ENCODE measurements at places on chromosomes 2 and 18. TPM values are rescaled to one million over a fixed set of nuclear protein-coding genes. Genes with fewer than 3 reads are reported as not detected.

HOXD1 gene
- total RNA-seq: not detected

RGPD3 gene
- 0.22 TPM for total RNA-seq

DPP4 gene
- total RNA-seq: 2.8 TPM

GAL3ST2 gene
- total RNA-seq: 0.37 TPM

ALLC gene
- not detected for total RNA-seq

GRCh38 chr2:231672617-231673347 is 35.5 kb upstream of the PTMA start:
- DNase-seq: peak; percentile 94

- no peak for DNase-seq
Observed at GRCh38 chr2:12762976-12763375, 46.2 kb downstream of the TRIB2 start.

DNA sequence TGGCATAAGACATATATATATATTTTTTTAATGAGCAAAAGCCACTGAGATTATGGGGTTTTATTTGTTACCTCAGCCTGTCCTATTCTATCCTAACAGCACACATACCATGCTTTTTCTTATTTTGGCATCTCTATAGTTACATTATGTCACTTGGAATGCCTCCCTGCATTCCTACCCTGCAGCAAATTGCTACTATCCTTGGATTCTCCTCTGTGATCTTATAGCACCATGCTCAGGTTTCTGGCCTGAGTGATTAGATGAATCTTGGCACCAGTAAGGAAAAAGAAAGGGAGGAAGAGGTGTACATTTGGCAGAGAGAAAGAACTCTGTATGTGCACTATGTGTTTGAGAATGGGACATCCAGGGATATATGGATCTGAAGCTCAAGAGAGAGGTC is 86.3 kb upstream of the PELI1 start:
- DNase-seq: no peak

- DNase-seq: no peak
Observed at GRCh38 chr2:23213196-23213595, 171.8 kb upstream of the KLHL29 start.

- peak; percentile 26 for DNase-seq
Observed at GRCh38 chr2:25373269-25373981, 31.7 kb upstream of the DNMT3A start.

DNA sequence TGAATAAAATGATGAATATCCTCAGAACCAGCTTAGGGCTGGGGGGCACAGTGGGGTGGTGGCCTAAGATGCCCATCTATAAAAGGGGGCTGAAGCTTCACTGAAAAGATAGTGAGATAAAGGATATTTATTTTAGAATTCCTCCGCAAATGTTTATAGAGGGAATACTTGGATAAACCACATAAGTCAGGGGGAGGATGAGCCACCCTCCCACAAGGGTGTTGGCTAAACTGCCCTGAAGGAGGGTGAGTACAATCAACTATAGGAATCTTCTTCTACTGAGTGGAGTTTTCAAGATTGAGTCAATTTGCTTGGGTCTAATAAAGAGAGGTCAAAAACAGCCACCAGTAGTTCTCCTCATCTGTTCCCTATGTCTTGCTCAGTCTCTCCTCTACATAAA is 114.5 kb upstream of the TANK start:
- no peak for DNase-seq

DNA sequence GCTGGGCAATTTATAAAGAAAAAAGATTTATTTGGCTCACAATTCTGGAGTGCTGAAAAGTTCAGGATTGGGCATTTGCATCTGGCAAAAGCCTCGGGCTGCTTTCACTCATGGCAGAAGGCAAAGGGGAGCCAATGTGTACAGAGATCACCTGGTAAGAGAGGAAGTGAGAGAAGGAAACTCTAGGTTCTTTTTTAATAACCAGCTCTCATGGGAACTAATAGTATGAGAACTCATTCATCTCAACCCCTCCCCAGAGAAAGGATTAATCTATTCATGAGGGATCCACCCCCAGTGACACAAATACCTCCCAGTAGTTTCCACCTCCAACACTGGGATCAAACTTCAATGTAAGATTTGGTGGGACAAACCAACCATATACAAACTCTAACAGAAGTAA is 129.0 kb downstream of the EVA1A start:
- no peak for DNase-seq

- DNase-seq: no peak
Observed at GRCh38 chr2:51441786-51442185, 409.9 kb upstream of the NRXN1 start.

GRCh38 chr18:60202708-60203107 is 169.9 kb downstream of the MC4R start:
- no peak for DNase-seq

DNA sequence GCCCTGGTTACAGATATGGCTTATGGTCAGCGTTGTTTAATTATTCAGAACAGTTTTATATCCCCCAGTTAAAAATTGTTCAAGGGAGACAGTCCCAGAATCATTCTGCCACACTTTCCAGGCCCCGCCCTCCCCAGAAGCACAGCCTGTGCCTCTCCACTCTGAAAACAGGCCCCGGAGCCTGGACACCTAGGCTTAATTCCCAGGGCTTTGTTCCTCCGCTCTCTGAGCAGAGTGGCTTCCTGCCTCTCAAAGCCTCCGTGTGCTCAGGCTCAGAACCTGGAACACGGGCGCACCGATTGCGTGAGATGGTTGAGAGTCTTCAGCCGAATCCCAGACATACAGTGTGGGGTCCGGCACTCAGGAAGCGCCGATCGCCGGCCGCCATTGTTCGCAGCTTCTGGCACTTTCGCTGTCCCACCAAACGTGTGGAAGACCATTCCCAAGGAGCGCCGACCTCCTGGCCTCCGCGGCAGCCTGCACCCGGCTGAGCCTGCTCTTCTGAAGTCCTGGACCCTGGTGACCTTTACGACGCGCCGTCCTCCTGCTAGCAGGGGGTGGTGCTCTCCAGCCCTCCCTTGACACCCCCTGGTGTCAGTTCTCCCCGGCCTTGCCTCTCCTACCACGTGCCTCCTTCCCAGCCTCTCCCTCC is 45.6 kb downstream of the TWIST2 start:
- DNase-seq: no peak

DNA sequence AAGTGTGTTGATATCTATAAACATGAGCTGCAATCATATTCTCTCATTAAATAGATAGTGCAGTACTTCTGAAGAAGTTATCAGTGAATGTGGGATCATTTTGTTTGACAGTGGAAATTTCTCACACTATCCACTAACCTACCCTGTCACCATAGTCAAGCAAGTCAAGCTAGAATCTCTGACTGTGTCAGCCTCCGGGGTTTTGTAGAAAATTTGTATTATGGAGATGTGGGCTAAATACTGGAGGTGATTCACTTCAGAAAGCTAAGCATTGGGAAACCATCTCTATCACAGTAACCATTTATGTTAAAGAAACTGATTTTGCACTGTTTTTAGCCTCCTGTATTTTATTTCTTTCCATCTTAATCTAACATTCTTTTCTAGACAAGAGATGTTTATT is 126.6 kb upstream of the CREB1 start:
- no peak for DNase-seq

- DNase-seq: no peak
Observed at GRCh38 chr2:102999958-103000357, 238.1 kb downstream of the TMEM182 start.

DNA sequence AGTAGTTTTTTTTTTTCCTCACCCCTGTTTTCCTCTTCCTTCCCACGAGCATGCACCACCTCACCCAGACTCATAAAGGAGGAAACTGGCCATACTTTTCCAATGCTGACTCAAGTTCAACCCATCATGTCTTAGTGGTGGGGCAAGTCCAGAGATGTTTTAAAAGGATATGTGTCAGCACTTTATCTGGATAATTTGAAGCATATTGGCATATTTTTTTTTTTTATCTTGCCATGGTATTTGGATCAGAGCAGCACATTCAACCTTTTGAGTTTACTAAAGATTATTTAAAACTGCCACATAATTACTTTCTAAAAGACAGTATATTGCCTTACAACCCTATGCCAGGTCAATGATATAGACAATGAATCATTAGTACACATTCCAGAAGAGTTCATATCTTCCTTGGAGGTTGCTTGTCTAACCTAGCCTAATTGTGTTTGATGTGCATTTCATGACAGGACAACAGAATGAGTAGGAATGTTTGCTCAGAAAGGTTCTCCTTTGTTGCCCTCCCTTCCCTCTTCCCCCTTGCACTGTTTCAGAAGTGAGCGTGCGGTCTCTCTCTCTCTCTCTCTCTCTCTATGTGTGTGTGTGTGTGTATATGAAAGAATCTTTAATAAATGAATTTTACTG is 950.7 kb upstream of the FAM98A start:
- no peak for DNase-seq

DNA sequence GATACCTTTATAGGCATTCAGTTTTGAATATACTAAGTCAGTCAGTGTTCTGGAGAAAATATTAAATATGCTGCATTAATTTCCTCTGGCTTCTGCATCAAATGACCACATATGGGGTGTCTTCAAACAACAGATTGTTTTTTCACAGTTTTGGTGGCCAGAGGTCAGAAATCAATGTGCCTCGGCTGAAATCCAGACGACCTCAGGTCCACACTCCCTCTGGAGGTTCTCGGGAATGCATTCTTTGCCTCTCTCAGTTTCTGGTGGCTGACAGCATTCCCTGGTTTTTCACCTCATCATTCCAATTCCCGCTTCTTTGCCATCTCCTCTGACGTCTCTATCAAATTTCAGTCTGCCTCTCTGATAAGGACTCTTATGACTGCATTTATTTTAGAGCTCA is 142.3 kb downstream of the ZNF407 start:
- no peak for DNase-seq

GRCh38 chr18:28350821-28351220 is 173.9 kb upstream of the CDH2 start:
- peak; percentile 42 for DNase-seq

DNA sequence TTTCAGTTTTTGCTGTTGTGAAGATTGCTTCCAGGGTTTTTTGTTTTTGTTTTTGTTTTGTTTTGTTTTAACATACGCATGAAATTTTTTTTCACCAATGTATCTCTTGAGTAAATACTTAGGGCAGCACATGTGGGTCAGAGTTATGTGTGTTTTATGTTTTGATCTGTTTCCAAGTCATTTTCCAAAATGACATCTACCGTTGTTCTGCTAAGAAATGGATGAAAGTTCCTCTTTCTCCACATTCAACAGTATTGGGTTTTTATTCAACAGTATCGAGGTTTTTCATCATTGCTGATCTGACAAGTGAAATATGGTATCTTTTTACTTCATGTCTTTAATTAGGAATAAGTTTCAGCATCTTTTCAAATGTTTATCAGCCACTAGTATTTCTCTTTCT is 16.7 kb downstream of the RNF144A start:
- DNase-seq: no peak
